Fibroblast of the conjunctiva (primary cell): ENCODE measurements at places on chromosomes 13 and 19.

DNA sequence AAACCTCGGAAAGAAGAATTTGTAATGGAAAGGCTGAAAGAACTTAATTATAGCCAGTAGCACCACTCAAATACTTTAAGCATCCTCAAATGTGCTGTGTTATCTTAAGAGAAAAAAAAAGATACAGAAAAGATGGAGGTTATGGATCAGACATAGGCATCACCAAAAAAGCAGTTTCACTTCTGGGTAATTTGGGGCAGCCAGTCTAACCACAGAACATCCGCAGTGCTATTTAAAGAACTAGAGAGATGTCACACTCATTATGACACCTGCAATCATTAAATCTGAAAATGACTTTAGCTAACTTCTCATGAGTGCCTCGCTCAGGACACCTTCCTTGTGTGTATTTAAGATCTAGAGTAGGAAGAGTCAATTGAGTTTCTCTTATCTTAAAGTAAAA is 211.8 kb downstream of the RBM26 start:
- DNase-seq = no peak

GRCh38 chr13:113836768-113837559 is 26.9 kb downstream of the GAS6 start:
- peak; percentile 83 for DNase-seq

GRCh38 chr13:43751624-43752023 is 35.1 kb downstream of the ENOX1 start:
- DNase-seq = no peak

DNA sequence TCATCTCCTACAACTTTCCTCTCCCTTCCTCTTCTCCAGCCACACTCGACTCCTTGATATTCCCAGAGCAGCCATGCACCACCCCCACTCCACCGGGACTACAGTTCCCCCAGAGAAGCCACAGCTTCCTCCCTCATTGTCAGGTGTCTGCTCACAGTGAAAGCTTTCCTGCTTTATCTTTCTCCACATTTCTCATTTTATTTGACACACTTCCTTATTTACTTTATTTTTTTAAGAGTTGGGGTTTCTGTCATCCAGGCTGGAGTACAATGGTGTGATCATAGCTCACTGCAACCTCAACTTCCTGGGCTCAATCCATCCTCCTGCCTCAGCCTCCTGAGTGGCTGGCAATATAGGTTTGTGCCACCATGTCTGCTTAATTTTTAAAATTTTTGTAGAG is 464.6 kb downstream of the MYO16 start:
- no peak for DNase-seq

- no peak for DNase-seq
Measured at GRCh38 chr19:6568816-6569215, 22.1 kb downstream of the CD70 start.

DNA sequence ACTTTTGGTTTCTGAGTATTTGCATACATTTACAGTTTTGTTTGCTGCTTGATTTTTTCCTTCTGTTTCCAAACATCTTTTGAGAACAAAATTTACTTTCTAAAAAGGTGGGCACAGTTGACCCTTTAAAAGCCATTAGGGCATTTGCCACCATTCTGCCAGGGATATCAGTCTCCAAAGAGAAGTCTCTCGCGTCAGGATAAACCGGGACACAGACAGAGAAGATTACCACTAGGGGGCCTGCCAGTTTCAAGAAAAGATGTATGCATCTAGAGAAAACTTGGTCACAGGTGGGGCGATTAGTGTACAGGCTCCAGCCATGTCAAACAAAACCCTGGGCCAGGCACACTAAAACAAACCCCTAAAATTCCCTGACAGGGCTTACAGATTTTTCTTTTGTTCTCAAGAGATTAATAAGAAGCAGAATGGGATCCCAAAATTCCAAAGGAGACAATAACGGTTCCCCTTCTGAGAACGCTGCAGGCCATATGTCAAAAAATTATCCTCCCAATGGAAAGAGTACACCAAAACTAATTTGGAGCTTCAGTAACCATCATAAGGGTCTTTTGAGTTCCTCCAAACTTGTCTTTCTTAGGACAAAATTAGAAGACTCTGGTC is 10.7 kb upstream of the PABPC3 start:
- DNase-seq = peak; percentile 2

DNA sequence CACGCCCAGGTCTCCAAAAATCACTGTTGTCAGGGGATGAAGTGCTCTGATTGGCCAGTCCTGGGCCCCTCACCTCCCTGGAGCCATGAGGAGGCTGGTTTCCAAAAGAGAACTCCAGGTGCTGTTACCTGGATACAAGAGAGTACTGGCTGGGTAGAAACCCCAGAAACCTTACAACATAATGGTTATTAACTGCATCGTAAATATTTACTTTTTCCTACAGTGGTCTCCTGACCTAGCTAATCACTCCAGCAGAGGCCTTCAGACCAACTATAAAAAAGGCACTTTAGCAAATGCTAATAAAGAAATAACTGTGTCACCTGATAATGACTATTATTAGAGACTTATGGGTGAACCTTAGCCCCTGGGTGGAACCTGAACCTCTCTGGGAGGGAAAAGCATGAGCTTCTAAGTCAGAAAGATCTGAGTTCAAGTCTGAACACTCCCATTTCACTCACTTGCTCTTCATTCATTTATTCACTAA is 1.5 kb upstream of the IGSF23 start:
- DNase-seq = no peak

GRCh38 chr13:25046274-25046984 is 49.5 kb upstream of the PABPC3 start:
- DNase-seq = no peak

DNA sequence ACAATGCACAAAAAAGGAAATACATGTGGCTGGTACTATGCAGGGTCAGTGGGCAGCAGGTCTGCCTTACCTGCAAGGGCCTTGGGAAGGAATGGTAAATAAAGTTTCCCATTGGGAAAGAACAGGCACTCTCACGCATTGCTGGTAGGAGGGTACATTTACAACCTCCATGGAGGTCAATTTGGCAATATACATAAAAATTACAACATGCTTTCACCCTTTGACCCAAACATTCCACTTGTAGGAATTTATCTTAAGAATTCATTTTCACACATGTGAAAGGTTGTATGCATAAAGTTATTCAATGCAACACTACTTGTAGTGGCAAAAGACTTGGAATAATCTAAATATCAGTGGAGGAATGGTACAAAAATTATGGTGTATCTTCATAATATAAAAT is 216.4 kb downstream of the DLEU7 start:
- DNase-seq = no peak

- no peak for DNase-seq
Measured at GRCh38 chr13:38582133-38582532, 104.7 kb upstream of the FREM2 start.

DNA sequence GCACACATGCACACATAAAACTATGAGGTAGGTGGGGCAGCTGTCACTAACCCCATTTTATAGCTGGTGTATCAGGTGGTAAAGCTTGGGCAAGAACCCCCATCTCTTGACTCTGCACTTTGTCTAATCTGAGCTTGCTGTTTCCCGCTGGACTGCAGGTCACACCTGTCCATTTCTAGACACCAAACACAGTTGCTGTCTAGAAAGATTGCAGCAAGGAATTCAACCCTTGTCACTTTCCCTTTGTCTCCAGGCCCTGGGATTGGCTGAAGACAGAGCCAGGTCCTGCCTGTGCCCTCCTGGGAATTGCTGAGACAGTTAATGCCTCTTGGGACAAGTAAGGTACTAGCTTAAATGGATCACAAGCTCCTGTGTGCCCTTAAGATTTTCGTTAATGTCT is 83.8 kb downstream of the RNASEH2B start:
- no peak for DNase-seq

DNA sequence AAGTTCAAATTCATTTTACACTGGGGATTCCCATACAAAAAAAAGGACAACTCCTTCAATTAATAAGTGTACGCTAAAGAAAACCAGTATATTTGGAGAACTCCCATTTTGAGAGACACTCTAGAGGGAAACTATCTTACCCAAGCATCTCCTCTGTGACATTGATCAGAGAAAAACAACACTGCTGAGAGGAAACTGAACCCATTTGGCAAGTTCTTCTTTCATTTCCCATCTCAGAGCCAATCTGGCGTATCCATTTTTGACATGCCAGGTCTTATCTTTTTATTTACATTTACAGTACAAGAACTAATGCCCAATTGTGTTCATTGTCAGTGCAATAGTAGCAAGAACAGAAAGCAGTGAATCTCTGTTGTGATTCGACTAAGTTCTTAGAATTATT is 30.1 kb downstream of the LIG4 start:
- DNase-seq = no peak
